ENCODE measurements at places on chromosomes 7 and 10.

DNA sequence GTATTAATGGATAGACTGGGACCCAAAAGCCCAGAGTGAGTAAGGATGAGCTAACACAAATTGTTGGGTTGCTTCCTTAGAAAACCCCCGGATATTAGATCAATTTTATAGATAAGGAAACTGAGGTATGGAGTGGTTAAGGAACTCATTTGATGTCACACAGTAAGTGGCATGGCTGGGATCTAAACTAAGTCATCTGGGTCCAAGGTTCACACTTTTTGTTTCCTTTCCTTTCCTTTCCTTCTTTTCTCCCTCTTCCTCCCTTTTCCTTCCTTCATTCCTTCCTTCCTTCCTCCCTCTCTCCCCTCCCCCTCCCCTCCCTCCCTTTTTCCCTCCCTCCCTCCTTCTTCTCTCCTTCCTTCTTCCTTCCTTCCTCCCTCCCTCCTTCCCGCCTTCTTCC is 469.5 kb downstream of the TYW1 start:
- DNase-seq = no peak

- no peak for DNase-seq
Measured at GRCh38 chr10:4407783-4408182, 418.2 kb upstream of the AKR1E2 start.

DNA sequence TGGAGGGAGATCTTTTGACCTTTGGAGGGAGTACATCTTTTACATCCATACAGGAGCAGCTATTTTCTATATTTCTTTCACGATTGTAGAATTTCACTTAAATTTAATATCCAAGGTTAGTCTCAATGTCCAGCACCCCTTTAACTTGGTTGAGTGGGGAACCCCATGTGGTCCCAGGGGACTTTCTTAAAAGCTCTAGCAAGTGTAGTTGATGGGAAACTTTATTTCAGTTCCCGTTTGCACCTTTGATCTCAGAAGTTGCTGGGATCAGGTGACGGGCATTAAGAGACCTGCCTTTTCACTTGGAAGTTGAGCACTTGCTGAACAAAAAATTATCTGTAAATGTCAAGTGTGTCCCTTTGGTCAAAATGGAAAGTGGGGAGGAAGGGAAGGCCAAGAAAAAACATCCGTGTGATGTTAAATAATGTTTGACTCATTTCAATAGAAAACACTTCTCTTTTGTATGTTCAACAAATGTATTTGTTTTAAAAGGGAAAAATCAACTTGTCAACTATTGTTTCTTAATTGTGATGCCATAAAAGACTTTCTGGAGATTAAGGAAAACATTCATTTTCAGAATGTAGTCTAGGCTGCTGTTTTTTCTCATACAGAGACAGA is 370.1 kb upstream of the GALNT17 start:
- DNase-seq = no peak

DNA sequence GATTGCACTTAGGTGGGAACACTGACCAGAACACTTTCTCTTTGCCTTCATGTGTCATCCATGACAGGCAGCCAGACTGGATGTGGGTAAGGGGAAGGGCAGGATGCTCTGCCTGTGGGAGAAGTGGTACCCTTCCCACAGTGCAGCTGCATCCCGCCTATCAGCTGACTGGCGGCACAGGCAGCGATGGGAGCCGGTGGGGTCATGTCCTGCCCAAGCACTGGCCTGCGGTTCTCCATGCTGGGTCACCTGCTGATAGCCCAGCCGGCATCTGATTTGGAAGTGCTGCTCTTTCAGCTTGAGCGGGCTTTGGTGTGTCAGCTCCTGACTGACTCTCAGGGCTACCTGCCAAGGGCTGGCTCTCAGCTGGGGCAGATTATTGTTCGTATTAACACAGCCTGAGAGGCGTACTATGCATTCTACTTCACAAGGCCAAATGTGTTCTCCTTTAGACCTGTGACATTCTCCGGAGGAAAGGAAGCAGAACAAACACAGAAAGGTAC is 105.2 kb upstream of the PDLIM1 start:
- DNase-seq = no peak

Measured in brain microvascular endothelial cell (primary cell).